LoVo (cell line): ENCODE measurements at places on chromosomes 1 and 21.

DNA sequence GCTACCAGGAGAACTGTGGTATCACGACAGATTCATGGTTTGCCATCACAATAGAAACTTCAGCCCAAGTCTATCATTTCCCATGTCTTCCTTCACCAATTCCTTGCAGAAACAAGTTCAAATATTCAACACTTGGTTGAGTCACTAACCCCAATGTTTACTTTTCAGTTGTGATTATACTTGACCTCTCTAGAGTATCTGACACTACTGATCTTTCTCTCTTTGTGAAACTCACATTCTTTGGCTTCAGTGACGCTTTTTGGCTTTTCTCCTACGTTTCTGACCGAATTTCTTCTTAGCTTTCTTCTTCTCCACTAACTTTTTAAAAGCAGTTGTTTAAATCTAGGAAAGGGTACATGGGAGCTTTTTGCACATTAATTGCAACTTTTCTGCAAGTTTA, 48.8 kb upstream of the HMGB4 start:
- no peak for DNase-seq

DNA sequence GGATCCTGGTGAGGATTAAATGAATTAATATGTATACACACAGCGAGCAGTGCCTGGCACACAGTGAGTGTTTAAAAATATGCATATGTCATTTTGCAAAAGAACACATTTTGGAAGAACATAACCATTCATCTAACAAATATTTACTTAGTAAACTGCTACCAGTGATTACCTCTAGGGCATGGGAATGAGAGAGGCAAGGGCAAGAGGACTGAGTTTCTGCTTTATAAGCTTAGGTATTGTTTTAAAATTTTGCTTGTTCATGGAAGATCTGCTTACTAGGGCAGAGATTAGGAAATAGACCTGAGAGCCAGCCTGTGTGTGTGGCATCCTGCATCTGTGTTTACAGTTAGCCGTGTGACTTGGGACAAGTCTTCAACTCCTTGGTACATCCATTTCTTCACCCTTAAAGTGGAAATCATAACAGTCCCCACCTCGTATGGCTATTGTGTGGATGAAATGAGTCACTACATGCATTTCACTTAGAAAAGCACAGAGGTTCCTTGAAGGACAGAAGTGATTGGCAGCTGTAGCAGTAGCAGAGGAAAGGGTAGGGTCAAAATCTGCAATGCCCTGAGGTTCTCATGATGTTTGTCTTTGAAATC, 198.5 kb upstream of the FMN2 start:
- DNase-seq = no peak

DNA sequence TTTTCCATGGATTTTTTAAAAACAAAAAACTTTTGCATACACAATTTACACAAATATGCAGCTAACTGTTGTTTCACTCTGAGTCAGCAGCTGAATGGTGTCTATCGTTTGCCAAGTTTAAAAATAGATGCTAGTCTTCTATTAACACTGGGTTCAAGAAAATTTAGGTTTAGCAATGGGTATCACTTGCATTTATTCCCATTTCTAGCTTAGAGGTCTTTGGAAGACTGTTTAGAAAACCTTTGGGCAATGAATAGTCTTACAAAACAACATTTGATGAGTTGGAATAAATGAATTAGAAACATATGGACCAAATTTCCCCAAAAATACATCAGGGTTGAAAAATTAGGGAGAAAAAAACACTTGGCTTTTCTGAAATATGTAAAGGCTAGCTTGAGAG, 165.8 kb downstream of the LYPLAL1 start:
- DNase-seq = no peak

GRCh38 chr1:159554696-159555095, 18.9 kb upstream of the OR10J5 start:
- DNase-seq = no peak

DNA sequence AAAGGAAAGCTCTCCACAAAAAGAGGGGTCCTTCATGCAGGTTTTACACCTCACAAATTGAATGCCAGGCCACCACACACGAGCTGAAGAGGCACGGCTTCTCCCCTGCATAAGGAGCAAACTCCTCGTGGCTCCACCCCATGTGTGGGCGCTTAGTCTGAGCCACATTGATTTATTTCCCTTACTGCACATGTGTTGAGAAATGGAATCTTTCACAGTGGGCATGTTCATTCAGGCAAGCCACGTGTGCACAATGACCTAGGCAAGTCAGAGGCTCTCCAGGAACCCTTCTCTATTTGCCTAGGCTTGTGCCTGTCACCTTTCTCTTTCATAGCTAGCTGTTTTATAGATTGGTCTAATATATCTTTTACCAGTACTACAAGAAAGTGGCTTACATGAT, 120.5 kb downstream of the LTN1 start:
- DNase-seq = no peak

GRCh38 chr1:68233202-68233601, 879 bp upstream of the WLS start:
- no peak for DNase-seq

DNA sequence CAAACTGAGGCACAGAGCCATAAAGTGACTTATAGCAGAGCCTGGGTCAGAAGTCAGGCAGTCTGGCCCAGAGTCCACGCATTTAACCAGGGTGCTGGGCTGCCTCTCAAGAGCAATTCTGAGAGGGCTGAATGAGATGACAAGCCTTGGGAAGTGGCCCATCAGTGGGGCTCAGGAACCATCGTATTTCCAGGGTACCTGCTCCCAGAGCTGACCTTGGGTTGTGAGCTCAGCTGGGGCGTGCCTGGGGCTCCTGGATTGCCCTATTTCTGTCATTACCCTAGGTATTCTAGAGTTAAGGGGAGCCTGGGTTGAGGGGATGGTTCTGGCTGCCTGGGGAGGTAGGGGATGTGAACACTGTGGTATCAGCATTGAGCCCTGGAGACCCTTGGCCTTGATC, 49.4 kb downstream of the LGR6 start:
- DNase-seq = no peak

- no peak for DNase-seq
Observed at GRCh38 chr21:34343347-34343746, 20.5 kb upstream of the KCNE2 start.

- no peak for DNase-seq
Observed at GRCh38 chr1:49190138-49190537, 413.4 kb upstream of the BEND5 start.

DNA sequence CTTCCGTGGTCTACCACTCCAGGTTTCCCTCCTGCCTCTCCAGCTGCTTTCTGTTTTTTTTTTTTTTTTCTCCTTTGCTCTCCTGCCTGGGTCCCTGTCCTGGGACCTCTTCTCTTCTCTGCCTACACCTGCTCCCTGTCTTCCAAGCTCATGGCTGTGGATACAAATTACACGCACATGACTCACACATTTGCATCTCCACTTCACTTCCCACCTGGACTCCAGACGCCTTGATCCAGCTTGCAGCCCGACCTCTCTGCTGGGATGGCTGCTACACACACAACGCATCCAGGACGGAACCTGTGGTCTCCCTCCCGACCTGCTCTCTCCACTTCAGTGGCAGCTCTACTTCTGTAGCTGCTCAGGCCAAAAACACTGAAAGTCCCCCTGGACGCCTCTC, 44.4 kb upstream of the B3GALT5 start:
- no peak for DNase-seq

DNA sequence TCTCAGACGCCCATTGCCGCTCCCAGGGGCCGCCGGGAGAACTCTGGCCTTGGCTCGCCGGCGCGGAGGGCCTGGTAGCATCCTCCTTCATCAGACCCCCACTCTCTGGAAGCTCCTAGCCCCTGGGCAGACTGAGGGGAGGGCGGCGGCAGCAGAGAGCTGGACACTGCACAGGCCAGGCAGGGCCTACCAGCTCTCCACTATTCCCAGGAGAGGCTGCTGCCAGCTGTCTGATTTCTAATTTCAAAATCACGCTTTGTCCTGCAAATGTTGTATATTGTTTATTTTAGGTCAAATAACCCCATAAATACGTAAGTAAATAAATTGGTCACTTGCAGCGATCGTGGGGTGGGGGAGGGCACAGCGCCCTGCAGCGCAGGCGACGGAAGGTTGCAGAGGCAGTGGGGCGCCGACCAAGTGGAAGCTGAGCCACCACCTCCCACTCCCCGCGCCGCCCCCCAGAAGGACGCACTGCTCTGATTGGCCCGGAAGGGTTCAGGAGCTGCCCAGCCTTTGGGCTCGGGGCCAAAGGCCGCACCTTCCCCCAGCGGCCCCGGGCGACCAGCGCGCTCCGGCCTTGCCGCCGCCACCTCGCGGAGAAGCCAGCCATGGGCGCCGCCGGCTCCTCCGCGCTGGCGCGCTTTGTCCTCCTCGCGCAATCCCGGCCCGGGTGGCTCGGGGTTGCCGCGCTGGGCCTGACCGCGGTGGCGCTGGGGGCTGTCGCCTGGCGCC, at the start of gene MTARC1:
Gene MTARC1, plus strand, starts transcription at position 577 of the 732 bp plus-strand sequence. Its CDS starts 32 bp downstream, at position 609.
- DNase-seq = peak; percentile 71

- DNase-seq = peak; percentile 93
Observed at GRCh38 chr1:51616903-51617708, at the start of gene OSBPL9. OSBPL9 (plus strand) TSS chr1:51617092; CDS start chr1:51617111, 19 bp downstream.

GRCh38 chr1:5752746-5753548, 239.3 kb downstream of the NPHP4 start:
- DNase-seq = no peak

- no peak for DNase-seq
Observed at GRCh38 chr1:214241060-214241459, 39.9 kb upstream of the SMYD2 start.

GRCh38 chr1:2552189-2552588, 4.0 kb upstream of the TNFRSF14 start:
- no peak for DNase-seq

- DNase-seq = no peak
Observed at GRCh38 chr1:246293366-246294121, 213.5 kb downstream of the SMYD3 start.

DNA sequence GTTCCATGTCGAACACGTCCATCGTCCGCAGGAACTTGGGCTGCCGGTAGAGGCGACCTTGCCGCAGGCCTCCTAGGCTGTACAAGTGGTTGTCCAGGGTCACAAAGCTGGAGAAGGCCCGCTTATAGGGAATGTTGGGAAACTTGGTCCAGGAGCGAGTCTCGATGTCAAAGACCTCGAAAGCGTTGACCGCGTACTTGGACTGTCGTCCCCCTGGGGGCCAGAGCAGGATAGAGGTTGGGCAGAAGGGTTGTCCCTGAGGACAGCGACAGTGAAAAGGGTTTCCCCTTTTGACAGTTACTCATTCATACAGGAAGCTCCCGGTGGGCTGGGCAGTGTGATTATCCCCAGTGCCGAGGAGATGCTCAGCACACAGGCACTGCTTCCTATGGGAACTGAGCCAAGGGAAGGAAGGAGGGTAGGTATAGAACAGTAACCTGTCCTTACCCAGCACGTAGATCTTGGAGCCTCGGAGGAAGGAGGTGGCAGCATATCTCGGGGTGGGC, 17.5 kb downstream of the KLHDC8A start:
- DNase-seq = no peak

- DNase-seq = no peak
Observed at GRCh38 chr1:180566026-180566425, 7.3 kb downstream of the OVAAL start.

- peak; percentile 69 for DNase-seq
Observed at GRCh38 chr1:205141236-205142101, 19.7 kb upstream of the RBBP5 start.

DNA sequence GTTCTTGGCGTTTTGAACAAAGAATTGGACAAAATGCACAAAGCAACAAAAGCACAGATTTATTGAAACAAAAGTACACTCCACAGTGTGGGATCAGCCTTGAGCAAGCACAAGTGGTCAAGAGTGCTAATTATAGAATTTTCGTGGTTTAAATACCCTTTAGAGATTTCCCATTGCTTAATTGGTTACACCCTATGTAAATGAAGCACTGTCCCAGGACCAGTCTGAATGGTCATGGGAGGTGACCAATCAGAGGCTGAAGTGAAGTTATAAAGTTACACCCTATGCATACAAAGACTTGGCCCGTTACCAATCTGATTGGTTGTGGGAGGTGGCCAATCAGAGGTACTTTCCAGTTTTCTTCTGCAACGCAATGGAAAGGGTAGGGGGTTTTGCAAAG, 223.6 kb downstream of the CENPF start:
- DNase-seq = no peak

GRCh38 chr1:239771550-239771949, 320.1 kb upstream of the FMN2 start:
- no peak for DNase-seq

- DNase-seq = no peak
Observed at GRCh38 chr1:46444466-46444865, 45.2 kb upstream of the DMBX1 start.

DNA sequence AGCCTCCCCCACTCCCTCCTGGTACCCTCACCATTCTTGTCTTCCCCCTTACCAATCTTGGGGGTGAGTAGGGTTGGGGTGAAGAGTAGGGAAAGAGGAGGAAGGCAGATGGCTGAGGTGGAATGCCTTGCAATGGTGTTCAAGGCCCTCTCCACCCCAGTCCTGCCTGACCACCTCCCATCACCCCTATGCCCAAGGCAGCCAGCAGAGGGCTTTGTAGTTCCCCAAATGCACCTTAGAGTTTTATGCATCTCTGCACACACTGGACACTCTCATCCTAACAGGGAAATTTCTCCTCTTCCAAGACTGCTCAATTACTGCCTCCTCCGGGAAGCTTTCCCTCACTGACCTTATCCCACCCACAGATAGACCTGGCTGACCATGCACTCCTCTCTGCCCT, 15.4 kb downstream of the KIF17 start:
- DNase-seq = no peak

GRCh38 chr1:12173631-12174121, 6.9 kb downstream of the TNFRSF1B start:
- DNase-seq = no peak

DNA sequence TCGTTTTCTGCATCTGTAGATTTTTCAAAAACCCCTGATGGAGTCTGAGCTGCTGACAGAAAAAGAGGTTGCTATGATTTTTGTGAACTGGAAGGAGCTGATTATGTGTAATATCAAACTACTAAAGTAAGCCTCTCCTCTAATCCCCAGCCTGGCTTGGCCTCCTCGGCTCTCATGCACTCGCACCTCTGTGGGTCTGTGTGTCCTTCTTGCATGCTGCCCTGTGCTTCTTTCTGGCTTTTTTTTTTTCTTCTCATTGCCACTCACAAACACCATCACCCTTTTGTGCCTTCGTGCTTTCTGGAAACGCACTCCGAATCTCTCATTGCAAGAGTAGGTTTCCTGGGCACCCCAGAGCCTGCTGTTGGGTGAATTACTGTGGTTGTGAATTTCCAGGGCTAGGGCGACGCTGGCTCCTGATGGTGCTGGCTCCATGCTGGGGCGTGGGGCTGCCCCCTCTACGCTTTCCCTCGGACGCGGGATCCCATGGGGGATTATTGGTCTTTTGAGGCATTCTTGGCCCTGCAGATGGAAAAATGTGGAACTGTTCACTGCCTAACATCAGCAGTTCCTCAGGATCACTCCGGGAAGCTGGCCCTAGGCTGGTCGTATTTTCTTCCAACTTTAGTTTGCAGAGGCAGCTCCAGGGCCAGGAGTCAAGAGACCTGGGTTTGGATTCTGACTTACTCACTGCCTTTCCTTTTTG, 56.8 kb downstream of the ATP5PO start:
- no peak for DNase-seq

- DNase-seq = no peak
Observed at GRCh38 chr1:5651964-5652821, 340.0 kb downstream of the NPHP4 start.

DNA sequence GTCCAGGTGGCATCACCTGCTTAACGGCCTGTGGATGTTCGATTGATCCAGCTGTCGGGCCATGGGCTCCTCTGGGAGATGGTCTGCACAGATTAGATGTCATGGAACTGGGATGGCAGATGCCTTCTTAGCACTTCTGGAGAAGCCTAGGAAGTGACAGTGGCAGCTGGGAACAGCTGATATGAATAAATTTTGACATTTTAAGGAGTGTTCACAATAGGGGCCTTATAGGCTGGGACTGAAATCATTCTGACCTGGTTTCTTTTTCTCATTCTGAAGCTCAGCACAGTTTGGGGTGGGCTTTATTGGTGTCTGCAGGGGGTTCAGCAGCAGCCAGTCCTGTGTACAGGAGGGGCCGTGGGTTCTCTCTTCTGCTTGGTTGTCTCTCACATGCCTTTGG, 175.3 kb downstream of the CACNA1E start:
- DNase-seq = no peak
